ENCODE measurements at places on chromosomes 5 and 9. TPM values are rescaled to one million over a fixed set of nuclear protein-coding genes. Genes with fewer than 3 reads are reported as not detected.

GRCh38 chr5:154311362-154311761, 120.8 kb downstream of the GALNT10 start:
- DNase-seq: no peak

DNA sequence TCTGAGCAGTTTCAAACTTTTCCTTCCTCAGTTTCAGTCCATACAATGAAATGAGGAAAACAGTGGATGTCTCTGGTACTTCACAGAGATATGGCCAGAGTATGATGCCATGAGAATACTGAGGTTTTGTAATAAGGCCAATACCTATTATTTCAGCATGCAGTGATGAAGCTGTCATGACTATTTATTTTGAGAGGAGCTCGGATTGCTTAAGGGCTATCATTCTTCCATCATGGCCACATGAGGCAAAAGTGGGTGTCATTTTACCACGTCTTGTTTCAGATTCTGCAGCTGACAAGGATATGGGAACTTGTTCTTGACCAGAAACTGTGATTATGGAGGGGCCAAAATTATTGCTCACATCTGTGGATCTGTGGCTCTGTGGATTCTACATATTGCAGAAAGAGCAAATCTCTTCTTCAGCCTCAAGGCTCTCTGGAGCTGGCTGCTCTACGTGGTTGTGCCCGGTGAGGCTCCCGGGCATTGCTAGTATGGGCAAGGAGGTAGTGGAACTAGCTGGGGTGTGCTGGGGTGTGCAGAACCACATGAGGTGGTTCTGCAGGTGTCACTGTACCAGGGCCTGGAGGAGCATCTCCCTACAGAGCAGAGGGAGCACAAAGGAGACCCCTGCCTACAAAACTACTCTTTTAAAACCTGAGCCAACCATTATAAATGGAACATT, 180.3 kb downstream of the SEMA6A start:
- DNase-seq: no peak

- no peak for DNase-seq
Observed at GRCh38 chr5:155773680-155774079, 553.3 kb upstream of the SGCD start.

DNA sequence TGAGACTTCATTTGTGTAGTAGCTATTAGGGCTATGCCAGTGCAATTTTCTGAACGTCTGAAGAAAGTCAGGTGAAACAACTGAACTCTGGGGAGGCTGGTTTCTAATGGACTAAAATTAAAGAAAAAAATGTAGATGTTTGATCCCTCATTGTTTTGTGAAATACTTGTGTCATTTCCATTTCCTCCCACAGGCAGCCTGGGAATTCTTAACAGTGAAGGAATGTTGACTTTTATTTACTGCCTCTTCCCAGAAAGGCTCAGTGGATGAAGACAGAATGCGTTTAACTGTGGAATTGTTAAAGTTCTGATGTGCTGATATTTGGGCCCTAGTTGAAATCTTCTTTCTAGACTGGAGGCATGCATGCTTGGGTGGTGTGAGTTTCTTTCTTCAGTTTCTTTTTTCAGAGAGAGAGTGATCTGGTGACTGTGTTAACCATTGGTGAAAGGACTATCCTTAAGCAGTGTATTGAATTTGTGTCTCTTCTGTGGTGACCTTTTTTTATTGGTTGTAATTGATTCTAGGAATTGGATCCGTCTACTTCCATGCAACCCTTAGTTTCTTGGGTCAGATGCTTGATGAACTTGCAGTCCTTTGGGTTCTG, 15.5 kb downstream of the ACER2 start:
- DNase-seq: no peak

- DNase-seq: no peak
Observed at GRCh38 chr9:22158271-22158670, 149.2 kb upstream of the CDKN2B start.

- no peak for DNase-seq
Observed at GRCh38 chr9:111825468-111826145, 30.9 kb upstream of the SHOC1 start.

GRCh38 chr5:40683305-40683704, 3.6 kb downstream of the PTGER4 start:
- DNase-seq: no peak

DNA sequence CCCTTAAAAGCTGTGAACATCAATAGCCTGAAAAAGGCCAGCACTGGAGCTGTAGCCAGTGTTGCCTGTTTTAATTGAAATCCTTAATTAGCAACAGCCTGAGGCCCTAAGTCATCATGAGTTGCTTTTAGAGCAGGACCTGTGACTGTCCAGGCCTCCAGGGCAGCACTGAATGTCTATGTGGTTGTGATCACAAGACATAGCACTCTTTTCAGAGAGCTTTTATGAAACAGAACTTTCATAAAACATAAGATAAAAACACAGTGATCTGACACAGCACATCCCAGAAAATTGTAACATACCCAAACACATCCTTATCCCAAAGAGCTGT, 85.5 kb upstream of the MYO10 start:
- DNase-seq: peak; percentile 38

DNA sequence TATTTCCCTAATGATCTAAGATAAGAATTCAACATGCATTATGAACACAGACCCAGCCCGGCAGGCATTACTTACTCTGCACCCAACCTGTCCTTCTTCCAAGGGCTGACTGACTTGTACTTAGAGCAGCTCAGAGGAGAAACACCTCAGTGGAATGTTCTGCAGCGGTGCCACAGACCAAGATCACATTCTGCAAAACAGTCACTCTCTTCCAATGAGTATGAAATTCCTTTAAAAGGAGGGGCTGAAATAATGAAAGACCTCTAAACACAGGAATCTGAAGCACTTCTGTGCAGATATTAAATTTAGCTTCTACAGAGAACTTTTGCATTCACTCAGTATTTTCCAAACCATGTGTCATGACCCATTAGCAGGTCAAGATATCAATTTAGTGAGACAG, 172.9 kb downstream of the ZDHHC21 start:
- DNase-seq: no peak

DNA sequence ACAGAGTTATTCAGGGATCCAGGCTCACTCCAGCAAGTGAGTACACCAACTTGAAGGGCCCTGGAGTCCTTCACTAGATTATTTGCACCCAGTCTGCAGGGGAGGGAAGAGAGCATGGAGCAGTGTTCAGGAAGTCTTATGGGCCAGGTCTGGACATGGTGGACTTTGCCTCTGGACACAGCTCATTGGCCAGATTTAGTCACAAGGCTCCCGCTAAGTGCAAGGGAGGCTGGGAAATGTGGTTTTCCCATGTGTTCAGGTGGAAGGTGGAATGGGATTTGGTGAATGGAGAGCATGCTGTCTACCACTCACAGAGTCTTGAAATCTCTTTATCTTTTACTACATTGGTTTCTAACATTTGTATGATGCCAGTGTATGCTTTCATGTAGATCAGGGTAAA, 200.5 kb downstream of the GNA14 start:
- no peak for DNase-seq

GRCh38 chr5:56344594-56344993, 111.5 kb upstream of the ANKRD55 start:
- DNase-seq: no peak

DNA sequence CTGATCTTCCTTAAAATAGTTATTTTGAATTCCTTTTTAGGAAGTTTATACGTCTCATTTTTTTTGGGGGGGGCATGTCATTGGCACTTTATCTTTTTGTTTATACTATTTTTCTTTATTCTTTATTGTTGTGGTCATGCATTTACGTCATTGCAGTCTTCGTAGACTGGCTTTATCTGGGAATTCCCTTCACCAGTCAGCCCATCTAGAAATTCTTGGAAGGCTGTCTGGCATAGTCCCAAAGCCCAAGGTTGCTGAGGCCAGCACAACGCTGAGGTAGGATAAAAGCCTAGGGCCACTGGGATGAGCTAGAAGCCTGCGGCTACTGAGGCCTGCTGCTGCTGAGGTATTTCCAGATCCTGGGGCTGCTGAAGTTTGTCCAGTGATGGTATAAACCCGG, 121.5 kb downstream of the ISOC1 start:
- DNase-seq: no peak

GRCh38 chr9:78029551-78030295, 1.9 kb downstream of the GNAQ start:
- no peak for DNase-seq

STC2 gene
- total RNA-seq: 10.8 TPM

ADAMTS12 gene
- 5.8 TPM for total RNA-seq

PIP5K1B gene
- 1.1 TPM for total RNA-seq

PCDH1 gene
- 23.4 TPM for total RNA-seq

PCDHGA5 gene
- 3.5 TPM for total RNA-seq

TXNDC8 gene
- not detected for total RNA-seq

All from thyroid gland (tissue), 4 donors.